ENCODE measurements at places on chromosomes 5 and 9. TPM values are rescaled to one million over a fixed set of nuclear protein-coding genes. Genes with fewer than 3 reads are reported as not detected.

The GMCL2 gene
- not detected for total RNA-seq

DNA sequence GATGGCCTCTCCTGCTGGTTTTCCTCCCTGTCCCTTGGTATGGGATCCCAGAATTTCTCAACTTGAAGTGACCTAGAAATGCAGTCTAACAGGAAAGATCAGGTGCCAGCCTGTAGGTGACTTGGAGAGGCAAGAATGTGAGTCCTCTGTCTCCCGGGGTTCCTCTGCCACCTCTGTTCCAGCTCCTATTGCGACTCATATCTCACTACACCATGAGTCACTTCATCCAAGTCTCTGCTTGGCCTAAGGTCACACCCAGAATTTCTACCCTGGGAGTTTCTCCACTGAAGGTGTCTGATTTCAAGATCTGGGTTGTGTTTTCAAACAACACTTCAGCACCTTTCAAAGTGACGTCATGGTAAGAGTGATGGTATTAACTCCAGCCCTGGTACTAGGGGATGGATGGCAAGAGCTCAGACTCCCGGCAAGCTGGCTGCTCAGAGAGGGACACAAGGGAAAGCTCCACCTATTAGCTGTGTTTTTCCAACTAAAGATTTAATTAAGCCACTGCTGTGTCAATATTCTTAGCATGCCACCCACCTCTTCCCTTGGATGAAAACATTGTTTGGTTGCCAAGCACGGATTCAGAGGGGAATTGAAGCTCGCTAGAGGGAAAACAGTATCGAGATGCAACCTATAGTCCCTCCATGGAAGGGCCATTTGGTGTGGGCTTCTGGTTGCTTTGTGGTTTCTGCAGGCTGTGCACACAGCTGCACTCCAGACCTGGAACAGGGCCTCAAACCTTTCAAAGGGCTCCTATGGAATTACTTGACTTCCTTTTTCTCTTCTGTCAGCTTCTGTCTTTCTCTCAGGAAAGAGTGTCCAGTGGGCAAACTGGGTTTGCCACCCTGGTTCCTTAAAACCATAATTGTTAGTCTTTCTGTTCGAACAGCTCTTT, 205.7 kb downstream of the GAS1 start:
- no peaks in the 10 kb centered on the region for H3K4me1 ChIP-seq
- no peak overlapping the region for H3K27ac ChIP-seq
- no peak overlapping the region for H3K4me3 ChIP-seq

DNA sequence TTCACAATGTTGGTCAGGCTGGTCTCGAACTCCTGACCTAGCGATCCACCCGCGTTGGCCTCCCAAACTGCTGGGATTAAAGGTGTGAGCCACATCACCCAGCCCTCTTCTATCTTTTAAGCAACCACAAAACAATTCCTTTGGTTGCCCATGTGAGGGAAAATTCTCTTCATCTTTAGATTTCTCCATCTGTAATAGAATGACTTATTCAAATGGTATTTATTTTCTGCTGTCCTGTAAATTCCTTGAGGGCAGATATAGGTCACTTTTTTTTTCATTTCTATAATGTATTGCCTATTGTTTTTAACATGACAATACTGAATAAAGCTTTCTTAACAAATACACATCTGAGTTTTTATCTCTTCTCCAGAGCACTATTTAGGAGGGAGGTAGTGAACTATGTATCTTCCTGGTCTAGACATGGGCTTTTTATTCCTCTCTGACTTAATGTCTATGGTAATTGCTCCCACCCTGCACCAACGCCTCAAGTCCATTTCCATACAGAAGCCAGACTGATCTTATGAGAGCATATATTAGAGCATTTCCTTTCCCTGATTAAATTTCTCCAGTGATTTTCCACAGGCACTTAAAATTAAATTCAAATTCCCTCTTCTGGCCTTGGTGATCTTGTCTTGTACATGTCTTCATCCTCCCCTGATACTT, 595.6 kb downstream of the CAAP1 start:
- no peaks in the 10 kb centered on the region for H3K27me3 ChIP-seq
- no peaks in the 10 kb centered on the region for H3K4me1 ChIP-seq
- no peak overlapping the region for H3K27ac ChIP-seq
- no peak overlapping the region for H3K4me3 ChIP-seq
- H3K36me3 ChIP-seq = no peaks in the 10 kb centered on the region

- DNase-seq = no peak
- H3K4me1 ChIP-seq = no peaks in the 10 kb centered on the region
- no peak overlapping the region for H3K27ac ChIP-seq
- no peaks in the 10 kb centered on the region for H3K36me3 ChIP-seq
- H3K4me3 ChIP-seq = no peak overlapping the region
Measured at GRCh38 chr5:36458746-36459145, 147.7 kb upstream of the SLC1A3 start.

The SV2C gene
- total RNA-seq = 0.07 TPM

DNA sequence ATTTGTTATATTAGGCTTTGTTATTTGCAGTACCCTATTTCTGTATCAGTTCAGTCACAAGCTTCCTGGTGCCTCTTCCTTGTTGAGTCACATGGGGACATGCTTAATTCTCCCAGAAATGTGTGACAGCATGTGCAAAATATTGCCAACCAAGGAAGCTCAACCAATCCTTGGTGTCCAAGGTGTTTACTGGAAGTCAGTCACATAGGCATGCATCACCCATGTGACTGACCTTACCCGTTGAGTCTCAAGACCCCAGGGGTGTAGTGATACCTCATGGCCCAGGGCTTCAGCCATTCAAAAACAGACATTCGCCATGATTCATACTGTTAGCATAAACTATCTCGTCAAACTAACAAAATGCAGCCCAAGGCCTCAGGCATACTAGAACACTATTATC, 9.3 kb upstream of the ANKDD1B start:
- H3K36me3 ChIP-seq = peaks cover 31% of the 10 kb centered on the region
- H3K4me3 ChIP-seq = no peak overlapping the region
- peaks cover 14% of the 10 kb centered on the region for H3K4me1 ChIP-seq
- no peaks in the 10 kb centered on the region for H3K27me3 ChIP-seq
- no peak overlapping the region for H3K27ac ChIP-seq

GRCh38 chr5:111743512-111743911, 13.5 kb downstream of the NREP start:
- H3K36me3 ChIP-seq = peaks cover 3% of the 10 kb centered on the region
- peaks cover 33% of the 10 kb centered on the region for H3K4me1 ChIP-seq

GRCh38 chr9:137836151-137836830, 41.3 kb upstream of the CACNA1B start:
- H3K27ac ChIP-seq = no peak overlapping the region
- DNase-seq = no peak
- no peak overlapping the region for H3K4me3 ChIP-seq

The CPEB4 gene
- total RNA-seq = 9.0 TPM

The ABLIM3 gene
- not detected for total RNA-seq

The FOXD4L6 gene
- 0.16 TPM for total RNA-seq

DNA sequence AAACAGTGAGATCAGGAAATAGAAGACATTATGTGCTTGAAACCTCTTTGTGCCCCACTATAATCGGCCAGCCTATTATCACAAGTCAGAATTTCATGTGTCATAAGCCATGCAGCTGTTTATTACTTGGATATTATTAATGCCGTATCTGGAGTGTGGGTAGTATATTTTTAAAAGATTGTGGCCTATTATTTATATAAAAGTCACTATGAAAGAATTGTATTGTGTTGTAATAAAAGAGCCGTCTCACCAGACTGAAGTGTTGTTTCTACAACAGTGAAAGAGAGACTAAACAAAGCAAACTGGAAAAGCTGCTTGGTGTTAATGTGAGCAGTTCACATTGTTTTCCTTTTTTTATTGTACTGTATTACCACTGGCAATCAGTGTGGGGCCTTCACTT, 449.1 kb downstream of the PSAT1 start:
- no peaks in the 10 kb centered on the region for H3K27me3 ChIP-seq
- no peaks in the 10 kb centered on the region for H3K36me3 ChIP-seq
- H3K4me1 ChIP-seq = no peaks in the 10 kb centered on the region
- no peak overlapping the region for H3K27ac ChIP-seq

DNA sequence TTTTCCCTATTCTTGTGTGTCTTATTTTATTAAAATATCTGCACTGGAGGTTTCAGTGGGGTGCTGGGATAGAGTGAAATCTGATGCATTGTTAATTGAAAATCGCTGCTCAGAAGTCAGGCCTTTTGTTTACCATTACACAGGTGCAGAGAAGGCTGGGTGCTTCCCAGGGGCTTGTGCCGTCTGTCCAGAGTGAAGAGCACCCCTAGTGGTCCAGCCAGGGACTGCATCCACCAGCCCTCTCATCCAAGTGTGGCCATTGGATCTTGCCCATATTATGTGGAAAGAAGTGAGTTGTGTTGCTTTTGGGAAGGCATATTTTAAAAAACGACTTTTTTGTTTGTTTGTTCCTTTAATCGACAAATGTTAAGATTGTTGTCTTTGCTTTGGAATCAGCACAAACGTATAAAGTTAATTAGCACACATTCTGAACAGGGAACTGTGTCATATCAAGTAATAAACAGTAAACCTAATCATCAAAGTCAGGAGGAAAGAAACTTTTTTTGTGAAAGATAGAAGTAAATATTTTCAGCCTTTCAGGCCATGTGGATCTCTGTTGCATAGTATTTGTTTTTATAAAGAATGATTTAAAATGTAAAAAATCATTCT, 315.6 kb downstream of the MTRR start:
- H3K4me1 ChIP-seq = no peaks in the 10 kb centered on the region
- peak; percentile 52 for DNase-seq
- H3K27ac ChIP-seq = no peak overlapping the region
- H3K36me3 ChIP-seq = no peaks in the 10 kb centered on the region

DNA sequence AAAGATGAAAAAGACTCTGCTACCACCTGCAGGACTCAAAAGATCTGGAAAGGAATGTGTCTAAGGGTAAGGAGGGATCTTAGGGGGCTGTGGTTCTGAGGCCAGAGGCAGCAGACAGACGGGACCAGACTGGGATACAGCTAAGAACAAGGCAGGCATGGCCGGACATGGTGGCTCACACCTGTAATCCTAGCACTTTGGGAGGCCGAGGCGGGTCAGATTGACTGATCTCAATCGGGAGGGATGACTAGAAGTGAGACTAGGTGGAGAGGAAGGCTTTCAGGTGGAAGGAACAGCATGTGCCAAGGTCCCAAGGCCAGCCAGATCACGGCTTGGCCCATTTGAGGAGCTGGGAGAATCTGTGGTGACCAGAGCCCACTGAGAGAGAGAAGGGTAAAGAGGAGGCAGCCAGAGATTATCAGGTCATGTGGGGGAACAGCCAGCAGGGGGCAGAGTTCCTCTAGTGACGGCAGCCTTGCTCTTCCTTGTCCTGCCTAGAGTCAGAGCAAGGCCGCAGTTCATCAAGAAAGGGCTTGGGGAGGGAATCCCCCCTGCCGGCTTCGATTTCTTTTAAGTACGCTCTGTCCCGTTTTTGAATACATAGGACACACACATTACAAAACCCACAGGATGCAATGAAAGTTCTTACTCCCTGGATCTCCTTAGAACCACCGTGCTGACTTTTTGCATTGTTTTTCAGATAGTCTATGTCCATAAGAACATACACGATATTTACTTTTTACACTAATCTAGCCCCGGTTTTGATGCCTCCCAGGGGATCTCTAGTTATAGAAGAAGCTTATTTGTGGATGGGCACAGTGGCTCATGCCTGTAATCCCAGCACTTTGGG, 2.6 kb upstream of the OLFML2A start:
- H3K4me3 ChIP-seq = no peak overlapping the region
- peaks cover 51% of the 10 kb centered on the region for H3K27me3 ChIP-seq
- no peak overlapping the region for H3K27ac ChIP-seq
- peaks cover 35% of the 10 kb centered on the region for H3K4me1 ChIP-seq
- DNase-seq = peak; percentile 93
- no peaks in the 10 kb centered on the region for H3K36me3 ChIP-seq

The FBN2 gene
- total RNA-seq = not detected

The PITX1 gene
- total RNA-seq = 0.31 TPM

- H3K4me3 ChIP-seq = no peak overlapping the region
- H3K36me3 ChIP-seq = no peaks in the 10 kb centered on the region
- DNase-seq = no peak
- H3K27me3 ChIP-seq = peaks cover 5% of the 10 kb centered on the region
Measured at GRCh38 chr5:53350991-53351770, 129.2 kb upstream of the FST start.

GRCh38 chr5:318341-318897, 3.1 kb upstream of the AHRR start:
- DNase-seq = peak; percentile 17
- peaks cover 20% of the 10 kb centered on the region for H3K27me3 ChIP-seq

DNA sequence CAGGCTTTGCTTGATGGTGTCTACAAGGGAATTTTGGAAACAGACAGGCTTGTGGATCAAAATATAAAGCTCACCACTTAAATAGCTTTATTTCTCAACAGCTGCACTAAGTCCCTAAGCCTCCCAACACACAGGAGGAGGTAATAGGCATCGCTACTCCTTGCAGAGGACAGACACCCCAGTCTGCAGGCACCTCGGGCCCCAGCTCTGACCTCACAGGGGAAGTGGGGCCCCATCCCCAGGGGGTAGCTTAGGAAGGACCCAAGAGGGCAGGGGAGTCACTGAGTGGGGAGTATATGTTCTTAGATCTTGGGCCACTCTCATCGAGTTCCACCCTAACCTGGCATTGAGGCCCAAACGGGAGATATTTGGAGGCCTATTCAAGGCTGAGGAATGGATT, 66.7 kb upstream of the XPA start:
- no peak overlapping the region for H3K4me3 ChIP-seq
- no peak overlapping the region for H3K27ac ChIP-seq
- no peaks in the 10 kb centered on the region for H3K4me1 ChIP-seq
- DNase-seq = no peak
- no peaks in the 10 kb centered on the region for H3K36me3 ChIP-seq

DNA sequence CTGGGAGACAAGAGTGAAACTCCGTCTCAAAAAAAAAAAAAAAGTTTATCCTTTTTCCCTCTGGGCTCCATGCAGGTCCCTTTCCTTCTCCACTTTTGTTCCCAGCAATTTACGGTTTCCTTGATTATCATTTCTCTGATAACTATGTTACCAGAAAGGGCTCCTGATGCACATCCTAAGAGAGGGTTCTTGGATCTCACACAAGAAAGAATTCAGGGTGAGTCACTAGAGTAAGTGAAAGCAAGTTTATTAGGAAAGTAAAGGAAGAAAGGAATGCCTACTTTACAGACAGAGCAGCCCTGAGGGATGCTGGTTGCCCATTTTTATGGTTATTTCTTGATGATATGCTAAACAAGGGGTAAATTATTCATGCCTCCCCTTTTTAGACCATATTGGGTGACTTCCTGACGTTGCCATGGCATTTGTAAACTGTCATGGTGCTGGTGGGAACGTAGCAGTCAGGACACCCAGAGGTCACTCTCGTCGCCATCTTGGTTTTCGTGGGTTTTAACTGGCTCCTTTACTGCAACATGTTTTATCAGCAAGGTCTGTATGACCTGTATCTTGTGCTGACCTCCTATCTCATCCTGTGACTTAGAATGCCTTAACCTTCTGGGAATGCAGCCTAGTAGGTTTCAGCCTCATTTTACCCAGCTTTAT, 13.5 kb upstream of the MELK start:
- H3K27ac ChIP-seq = no peak overlapping the region
- DNase-seq = no peak
- no peaks in the 10 kb centered on the region for H3K36me3 ChIP-seq
- H3K4me1 ChIP-seq = peaks cover 1% of the 10 kb centered on the region

GRCh38 chr5:38424148-38425060, 132.0 kb downstream of the LIFR start:
- no peak for DNase-seq
- H3K4me1 ChIP-seq = no peaks in the 10 kb centered on the region
- peaks cover 30% of the 10 kb centered on the region for H3K27me3 ChIP-seq
- no peaks in the 10 kb centered on the region for H3K36me3 ChIP-seq

Data from activated CD8-positive, alpha-beta T cell treated with anti-CD3 and anti-CD28 coated beads for 36 hours (primary cell).